ENCODE measurements at places on chromosomes 1 and 21.

DNA sequence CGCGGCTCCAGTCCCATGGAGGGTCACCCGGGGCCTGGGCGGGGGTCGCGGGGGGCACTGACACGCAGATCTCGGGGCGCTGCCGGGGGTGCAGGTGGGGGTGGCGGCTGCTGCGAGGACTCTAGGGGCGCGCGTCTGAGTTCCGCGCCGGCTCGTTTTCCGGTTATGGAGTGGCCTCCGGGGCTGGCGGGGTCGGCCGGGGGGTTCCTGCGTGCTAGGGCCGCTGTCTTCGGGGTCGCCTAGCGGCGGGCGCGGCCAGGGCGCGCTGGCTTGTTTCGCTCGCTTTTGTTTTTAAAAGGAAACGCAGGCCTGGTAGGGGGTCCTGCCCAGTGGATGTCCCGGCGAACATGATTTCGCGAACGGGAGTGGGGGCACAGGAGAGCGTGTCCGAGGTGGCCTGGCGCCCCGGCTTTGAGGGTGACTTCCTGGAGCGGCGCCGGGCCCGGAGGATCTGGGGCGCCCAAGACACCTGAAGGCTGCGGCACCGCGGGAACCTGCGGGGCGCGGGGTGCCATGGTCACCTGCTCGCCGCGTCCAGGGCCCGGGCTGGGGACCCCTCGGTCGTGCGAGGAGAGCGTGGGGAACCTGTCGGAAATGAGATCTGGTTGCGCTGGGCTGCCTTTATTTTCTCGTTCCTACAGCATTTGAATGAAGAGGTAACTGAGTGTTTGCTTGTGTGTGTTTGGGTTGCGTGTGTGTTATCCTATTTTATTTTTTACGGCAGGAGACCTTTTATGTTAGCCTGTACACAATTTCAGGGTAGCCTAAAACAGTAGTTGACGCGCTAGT is 618 bp downstream of the ETS2 start:
- peak; percentile 53 for DNase-seq

DNA sequence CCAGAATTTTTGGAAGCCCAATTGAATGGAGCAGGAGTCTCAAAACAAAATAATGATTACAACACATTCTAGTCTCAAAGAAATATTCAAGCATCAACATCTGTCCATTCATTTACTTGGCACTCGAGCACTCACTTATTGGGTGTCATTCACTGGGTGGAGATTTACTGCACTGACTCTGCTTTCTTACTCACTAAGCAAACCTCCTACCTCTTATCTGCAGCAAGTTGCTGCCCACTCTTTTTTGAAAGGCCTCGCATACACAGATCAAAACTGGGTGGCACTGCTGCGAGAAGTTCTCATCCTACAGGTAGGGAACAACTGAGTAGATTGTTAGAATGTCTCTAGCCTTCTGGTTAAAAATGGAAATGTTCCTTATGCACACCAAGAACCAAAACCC is 18.0 kb downstream of the RHBDL2 start:
- DNase-seq = no peak

GRCh38 chr1:12745992-12746323 is at the start of gene CFAP107:
Gene CFAP107 (plus strand): TSS chr1:12746200. CDS start chr1:12746431, 231 bp downstream.
- DNase-seq = peak; percentile 16

DNA sequence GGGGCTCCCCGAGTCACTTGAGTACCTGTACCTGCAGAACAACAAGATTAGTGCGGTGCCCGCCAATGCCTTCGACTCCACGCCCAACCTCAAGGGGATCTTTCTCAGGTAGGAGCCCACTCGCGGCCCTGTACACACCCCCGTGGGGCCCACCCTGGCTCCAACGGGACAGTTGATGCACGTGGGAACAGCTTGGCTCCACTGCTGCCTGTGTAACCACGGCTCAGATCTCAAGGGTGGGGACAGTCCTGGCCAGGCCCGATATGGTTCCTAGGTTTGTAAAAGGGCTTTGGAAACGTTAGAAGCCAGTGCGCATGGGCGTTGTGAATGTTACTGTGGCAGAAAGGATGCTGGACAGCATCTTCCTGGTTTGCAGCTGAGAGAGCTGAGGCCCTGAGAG is 18.8 kb downstream of the PODN start:
- DNase-seq = no peak

GRCh38 chr1:10899490-10900250 is 103.2 kb upstream of the CASZ1 start:
- no peak for DNase-seq

- peak; percentile 93 for DNase-seq
Observed at GRCh38 chr1:9009438-9010370, 16.5 kb downstream of the SLC2A7 start.

DNA sequence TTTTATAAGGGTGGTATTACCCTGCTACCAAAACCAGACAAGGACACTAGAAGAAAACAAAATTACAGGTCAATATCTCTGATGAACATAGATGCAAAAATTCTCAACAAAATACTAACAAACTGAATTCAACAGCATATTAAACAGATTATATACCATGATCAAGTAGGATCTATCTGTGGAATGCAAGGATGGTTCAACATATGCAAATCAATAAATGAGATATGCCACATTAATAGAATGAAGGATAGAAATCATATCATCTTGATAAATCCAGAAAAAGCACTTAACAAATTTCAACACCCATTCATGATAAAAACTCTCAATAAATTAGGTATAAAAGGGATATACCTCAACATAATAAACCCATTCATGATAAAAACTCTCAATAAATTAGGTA is 24.3 kb upstream of the MYBPHL start:
- peak; percentile 21 for DNase-seq

GRCh38 chr21:35257413-35257812 is 208.3 kb upstream of the RUNX1 start:
- DNase-seq = peak; percentile 84

- DNase-seq = peak; percentile 15
Observed at GRCh38 chr21:17393413-17393812, 119.4 kb upstream of the CXADR start.

DNA sequence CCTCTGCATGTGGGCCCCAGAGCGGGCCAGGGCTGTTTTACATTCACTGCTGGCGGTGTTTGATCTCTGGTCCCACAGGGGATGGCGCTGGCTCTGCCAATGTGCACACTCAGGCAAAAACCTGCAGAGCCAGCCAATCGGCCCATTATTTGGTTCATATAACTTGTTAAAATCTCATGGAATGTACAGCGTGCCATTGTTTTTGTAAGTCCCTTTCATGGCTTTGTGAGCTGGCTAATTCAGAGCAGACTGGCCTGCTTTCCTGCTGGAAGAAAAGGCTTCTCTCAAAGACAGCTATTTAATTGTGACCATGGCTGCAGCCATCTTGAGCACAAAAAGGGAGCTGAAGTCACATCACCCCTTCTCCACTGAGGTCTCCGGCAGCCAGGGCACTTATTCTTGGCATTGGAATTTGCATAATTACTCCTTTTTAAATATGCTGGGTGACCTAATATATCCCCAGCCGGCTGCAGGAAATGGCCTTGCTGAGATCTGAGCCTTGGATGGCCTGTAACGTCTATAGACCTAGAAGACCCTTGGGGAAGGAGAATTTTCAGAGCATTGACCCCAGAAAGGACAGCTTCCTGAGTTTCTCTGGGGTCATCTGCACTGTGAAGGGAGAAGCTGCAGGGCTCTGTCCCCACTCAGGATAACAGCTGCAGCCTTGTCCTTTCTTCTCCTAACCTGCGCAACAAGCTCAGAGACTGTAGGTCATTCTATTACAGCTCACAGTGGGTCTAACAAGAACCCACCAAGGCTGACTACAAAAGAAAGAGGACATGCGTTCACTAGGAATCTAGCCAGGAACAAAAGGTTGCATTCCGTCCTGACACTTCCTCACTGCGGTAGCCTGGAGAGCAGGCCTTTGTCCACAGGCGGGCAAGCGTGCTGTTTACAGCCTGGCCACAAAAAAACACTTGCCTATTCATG is 45.8 kb downstream of the BCAR3 start:
- peak; percentile 68 for DNase-seq

- DNase-seq = peak; percentile 9
Observed at GRCh38 chr1:236568285-236568894, 35.9 kb downstream of the HEATR1 start.

DNA sequence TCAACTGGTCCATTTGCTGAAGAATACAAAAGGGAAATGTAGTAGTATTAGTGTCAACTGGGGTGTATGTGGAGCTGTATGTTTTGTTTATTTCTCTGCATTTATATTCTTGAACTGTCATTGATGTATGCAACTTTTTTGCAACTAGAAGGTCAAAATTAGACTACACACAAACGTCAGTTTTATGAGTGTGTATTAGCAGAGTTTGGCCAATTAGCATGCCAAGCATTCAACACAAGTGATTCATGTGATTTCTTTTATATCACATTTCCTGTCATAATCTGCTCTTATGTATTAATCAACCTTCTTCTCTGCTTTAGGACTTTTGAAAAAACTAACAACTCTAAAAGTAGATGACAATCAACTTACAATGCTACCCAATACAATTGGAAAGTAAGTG is 211.1 kb downstream of the LRRC40 start:
- no peak for DNase-seq

All from DMS53 (cell line).